ENCODE measurements at places on chromosomes 1 and 21. TPM values are rescaled to one million over a fixed set of nuclear protein-coding genes. Genes with fewer than 3 reads are reported as not detected.

GRCh38 chr1:246160905-246161304, 346.2 kb downstream of the SMYD3 start:
- no peak for DNase-seq

DNA sequence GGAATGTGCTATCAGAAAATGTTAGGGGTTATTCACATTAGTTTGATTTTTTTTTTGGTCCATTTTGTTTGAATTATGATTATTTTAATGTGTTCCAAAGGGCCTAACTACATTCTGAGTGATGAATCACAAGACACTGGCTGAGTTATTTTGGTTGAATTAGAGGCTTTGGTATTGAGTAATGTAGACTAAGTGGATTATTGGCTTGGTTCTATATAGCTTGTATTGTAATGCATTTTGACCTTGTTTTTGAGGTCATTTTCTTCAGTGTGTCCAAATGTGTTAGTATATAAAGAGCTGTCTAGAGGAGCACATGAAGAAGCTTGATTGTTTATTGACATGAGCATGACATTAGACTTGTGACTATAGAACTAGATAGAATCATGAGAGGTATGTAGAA, 3.4 kb downstream of the ZNF326 start:
- no peak for DNase-seq

- no peak for DNase-seq
Measured at GRCh38 chr1:36909946-36910725, 124.2 kb downstream of the GRIK3 start.

DNA sequence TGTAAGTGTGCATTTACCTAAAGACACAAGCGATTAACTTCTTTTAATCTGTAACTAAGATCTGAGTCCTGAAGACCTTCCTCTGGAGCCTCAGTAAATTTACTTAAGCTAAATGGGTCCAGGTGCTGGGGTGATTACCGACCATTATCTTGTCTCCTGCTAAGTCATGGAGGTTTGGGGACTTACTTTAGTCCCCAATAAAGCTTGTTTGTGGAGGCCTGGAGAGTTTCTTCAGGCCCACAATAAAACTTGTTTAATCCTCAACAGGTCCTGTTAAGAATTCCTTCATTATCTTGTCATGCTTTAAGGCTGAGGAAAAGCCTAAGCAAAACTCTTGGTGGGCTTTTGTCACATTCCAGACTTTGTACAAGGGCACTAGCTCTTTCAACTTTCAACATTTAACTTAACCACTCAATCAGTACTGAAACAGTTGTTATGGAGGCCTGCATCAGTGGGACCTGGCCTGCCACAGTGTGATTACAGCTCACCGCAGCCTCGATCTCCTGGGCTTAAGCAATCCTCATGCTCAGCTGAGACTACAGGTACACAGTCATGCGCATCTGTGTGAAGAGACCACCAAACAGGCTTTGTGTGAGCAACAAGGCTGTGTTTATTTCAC, 84.0 kb downstream of the FMO4 start:
- no peak for DNase-seq

GRCh38 chr1:165840423-165840822, 13.0 kb downstream of the UCK2 start:
- DNase-seq = no peak

- no peak for DNase-seq
Measured at GRCh38 chr1:89444791-89445190, 79.8 kb upstream of the LRRC8B start.

DNA sequence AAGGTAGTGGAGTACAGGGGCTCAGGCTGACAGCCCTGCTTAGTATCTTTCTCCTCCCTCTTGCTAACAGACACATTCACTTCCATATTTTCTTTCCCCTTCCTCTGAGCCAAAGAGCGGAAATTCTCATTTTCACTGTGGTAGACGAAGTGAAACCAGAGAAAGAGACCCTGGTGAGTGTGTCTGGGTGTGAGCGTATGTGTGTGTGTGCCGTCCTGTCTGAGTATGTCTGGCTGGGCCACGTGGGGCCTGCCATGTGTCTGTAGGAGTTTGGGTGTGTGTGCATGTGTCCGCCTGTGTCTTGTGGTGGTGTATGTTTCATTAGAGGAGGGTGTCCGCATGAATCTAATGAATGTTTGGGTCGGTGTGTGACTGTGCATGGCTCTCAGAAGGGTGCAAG, 1.7 kb downstream of the COL8A2 start:
- DNase-seq = no peak

DNA sequence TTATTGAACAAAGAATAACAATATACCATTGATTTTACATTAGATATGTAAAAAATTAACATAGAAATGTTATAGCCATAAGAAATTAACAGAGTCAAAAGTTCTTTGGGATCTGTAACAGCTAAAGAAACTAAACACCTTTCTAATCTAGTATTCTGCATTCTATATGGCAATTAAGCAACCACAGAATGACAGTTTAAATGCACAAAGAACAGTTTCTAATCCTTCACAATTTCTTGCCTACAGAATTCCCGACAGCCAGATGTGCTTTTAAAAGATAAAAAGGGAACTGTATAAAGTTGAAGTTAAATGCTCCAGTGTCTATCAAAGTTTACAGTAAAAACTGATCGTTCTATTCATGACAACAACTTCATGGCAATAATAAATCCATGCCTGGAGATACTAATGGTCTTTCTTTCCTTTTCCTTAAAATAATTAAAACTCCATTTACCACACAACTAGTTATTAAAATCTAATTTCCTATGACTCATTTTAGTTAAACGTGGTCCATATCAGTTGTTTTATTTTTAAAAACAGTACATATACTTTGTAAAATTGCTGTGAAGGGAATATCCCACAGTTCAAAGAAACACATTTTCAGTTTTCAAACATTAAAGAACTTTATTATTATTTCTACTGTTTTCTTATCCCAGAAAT, 110.2 kb downstream of the EIF4G3 start:
- DNase-seq = peak; percentile 4

DNA sequence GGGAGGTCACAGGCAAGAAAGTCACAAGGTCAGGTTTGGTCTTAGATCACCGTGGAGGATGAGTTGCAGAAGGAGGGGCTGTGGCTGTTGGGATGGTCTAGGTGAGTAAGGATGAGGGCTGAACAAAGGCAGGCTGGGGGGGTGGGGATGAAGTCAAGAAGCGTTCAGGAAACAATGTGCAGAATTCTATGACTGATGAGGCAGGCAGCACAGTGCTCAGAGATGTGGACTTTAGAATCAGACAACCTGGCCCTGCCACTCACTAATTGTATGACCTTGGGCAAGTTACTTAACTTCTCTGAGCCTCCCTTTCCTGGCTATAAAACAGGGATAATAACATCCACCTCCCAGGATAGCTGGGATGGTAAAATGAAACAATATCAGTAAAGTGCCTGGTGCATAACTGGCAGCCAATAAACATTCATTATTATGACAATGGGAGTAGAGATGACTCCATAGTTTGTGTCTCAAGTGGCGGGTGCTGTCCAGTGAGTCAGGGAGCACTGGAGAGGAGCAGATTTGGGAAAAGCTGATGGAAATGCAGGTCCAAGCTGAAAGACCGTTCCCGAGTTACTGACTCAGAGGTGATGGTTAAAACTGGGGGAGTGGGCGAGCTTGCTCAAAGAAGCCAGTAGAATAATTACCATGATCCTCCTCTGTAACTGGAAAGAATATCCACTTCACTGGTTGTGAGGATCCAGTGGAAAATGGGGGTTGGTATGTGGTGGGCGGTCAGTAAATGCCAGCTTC, 2.1 kb downstream of the TIE1 start:
- no peak for DNase-seq

- DNase-seq = no peak
Measured at GRCh38 chr1:210250998-210251679, 18.5 kb downstream of the SERTAD4 start.

DNA sequence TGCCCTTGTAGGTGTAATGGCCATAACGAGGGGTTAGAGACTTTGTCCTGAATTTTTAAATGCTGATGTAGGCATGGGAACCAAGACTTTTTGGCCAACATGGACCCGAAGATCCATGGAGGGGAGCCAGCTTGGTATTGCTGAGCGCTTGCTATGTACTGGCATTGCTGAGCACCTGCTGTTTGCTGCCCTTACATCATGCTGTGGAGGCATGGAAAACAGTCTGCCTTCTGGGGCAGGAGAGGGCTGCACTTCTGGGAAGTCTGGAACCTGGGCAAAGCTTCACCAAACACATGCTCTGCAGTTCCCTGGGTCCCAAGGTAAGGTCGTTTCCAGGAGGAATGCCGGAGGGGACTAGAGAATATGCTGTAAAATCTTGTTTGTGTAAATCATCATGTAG, 86.3 kb upstream of the CNIH3 start:
- DNase-seq = no peak

DNA sequence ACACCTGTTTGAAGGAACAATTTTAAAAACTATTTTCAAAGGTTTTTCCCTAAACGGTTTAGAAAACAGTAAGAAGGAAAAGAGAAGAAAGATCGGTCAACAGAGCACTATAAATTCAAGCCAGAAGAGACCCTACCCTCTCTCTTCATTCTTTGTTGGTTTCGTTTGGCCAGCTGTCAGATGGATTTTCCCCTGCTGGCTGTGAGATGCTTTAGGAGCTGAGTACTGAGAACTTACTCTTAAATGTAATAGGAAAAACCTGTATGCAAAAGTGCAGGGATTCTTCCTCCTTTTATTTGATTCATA, 1.3 kb upstream of the TXNIP start:
- DNase-seq = no peak

DNA sequence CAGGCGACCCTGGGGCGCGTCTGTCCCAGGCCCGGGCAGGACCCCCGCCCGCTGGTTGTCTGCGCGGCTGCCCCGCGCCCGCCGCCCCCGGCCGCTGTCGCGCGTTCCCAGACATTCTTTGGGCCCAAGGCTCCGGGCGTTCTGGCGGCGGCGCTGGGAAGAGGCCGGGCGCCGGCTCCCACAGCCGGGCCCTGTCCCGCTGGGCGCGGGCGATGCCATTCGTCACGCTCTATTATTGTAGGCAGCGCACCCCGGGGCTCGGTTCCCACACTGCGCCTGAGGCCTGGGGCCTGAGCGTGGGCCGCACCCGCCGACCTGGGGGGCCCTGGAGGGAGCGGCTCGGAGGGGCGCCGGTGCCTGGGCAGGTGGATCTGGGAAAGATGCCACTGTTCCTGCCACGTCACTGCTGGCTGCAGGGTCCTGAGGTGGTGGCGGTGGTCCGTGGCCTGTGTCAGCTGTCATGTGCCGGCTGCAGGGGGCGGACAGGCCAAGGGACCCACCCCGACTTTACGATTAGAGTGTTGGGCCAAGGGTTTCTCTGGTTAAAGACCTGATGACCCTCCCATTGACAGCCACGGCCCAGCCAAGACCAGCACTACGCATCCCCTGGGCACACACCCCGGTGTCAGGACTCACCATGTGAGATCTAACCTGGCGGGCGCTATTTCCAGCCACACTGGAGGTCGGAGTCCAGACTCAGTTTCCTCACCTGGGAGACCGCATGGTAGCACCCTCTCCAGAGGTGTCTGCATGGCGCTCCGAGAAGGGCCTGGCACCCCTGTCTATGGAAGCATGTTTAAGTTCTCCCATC, 55.1 kb upstream of the ADARB1 start:
- DNase-seq = no peak

DNA sequence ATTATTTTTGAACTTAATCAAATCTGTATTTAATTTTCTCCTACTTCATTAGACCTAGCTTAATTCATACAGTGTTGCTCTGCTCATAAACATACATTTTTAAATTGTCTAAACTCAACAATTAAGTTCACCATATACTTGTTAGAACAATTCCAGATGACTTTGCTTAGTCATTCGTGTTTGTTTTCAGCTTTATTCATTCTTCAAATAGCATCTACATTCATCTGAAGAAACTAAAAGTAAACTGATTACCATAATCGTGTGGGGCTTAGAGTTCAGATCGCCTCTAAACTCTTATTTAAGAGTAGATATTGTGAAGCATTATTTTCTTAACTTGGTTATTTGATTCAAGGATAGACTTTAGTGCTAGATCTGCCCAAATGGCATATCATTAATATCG, 34.4 kb downstream of the KLHL20 start:
- DNase-seq = no peak

GRCh38 chr1:244047621-244048255, 3.3 kb upstream of the ZBTB18 start:
- peak; percentile 68 for DNase-seq

DNA sequence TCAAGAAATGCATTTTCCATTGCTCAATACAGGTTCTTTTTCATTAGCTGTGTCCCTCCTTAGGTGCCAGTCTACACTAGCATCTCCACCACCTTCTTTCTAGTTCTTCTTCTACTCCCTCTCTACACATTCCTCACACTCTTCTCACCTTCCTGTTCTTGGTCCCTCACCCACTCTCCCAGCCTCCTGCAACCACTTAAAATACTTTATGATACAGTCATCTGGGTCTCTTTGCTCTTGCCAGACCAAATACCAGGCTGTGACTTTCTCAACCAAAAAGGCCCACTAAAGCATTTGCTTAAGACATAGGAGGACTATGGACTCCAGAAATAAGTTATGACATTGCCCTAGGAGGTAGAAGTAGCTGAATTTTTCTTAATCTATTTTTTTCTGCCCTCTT, 35.1 kb downstream of the PIGM start:
- DNase-seq = no peak

Gene KANK4
- polyA plus RNA-seq = 17.8 TPM

Gene NECAP2
- polyA plus RNA-seq = 64.9 TPM

Gene BRINP2
- polyA plus RNA-seq = 0.26 TPM

Gene LEMD1
- 4.1 TPM for polyA plus RNA-seq

Data from renal pelvis (tissue), 12 donors.